Ovary (tissue), 10 donors: ENCODE measurements at places on chromosomes 2 and 18. TPM values are rescaled to one million over a fixed set of nuclear protein-coding genes. Genes with fewer than 3 reads are reported as not detected.

The SERPINB4 gene
- total RNA-seq = not detected

The MAL gene
- total RNA-seq = 2.2 TPM

The SH3RF3 gene
- total RNA-seq = 10.1 TPM

The POTEJ gene
- not detected for total RNA-seq

The EMILIN2 gene
- 32.6 TPM for total RNA-seq

The KCNG3 gene
- 0.79 TPM for total RNA-seq

The ATG9A gene
- 41.6 TPM for total RNA-seq

The CRYGC gene
- not detected for total RNA-seq

The COLEC12 gene
- 6.3 TPM for total RNA-seq

The OTOS gene
- total RNA-seq = not detected

The YES1 gene
- total RNA-seq = 95.1 TPM

The CPO gene
- total RNA-seq = 1.1 TPM

The CHST9 gene
- total RNA-seq = 0.10 TPM

The LRATD1 gene
- total RNA-seq = 23.4 TPM

The PCBP1 gene
- 294 TPM for total RNA-seq

The SMARCAL1 gene
- total RNA-seq = 17.8 TPM

The C1QL2 gene
- total RNA-seq = 0.20 TPM

The RAX gene
- not detected for total RNA-seq

The TSPYL6 gene
- 0.11 TPM for total RNA-seq
